ENCODE measurements at places on chromosomes 2 and 18.

DNA sequence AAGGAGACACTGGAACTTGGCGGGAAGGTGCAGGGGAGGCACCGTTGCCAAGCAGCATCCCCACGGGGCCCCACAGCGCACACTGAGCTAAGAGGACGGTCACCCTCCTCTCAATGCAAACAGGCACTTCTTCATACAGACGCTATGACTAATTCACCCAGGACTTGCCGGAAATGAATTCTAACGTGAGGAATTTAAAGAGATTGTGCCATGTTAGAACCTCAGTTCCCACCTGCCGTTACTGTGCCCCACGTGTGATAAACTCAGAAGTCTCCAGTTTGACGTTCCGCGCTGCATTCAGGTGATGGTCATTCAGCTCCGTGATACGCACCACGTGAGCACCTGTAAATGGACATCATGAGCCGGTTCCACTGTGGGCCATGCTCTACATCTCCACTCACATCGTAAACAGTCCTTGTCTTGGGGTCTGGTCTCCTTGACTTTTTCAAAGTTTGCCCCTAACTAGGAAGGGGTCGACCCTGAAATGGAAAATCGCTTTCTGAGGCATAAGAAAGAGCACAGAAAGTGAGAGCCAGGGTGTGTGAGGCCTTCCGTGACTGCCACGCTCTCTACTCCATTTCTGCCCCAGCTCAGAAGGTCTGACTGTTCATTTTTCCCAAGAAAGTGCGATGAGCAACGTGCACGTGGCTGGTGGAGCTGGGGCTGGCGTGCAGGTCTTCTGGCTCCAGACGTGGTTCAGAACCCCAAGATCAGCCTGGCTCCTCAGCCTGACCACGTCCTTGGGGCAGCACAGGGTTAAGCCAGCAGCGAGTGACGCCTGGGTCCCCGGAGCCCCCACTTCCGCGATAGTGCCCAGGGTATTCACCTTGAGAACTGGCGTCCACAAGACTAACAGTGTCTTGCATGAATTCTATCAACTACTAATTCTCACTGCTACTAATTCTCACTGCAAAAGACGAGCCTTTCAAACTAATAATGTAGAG is 35.1 kb downstream of the TMEM18 start:
- peak; percentile 51 for DNase-seq

- DNase-seq, result no peak
Measured at GRCh38 chr2:144201868-144202468, 318.0 kb downstream of the ZEB2 start.

DNA sequence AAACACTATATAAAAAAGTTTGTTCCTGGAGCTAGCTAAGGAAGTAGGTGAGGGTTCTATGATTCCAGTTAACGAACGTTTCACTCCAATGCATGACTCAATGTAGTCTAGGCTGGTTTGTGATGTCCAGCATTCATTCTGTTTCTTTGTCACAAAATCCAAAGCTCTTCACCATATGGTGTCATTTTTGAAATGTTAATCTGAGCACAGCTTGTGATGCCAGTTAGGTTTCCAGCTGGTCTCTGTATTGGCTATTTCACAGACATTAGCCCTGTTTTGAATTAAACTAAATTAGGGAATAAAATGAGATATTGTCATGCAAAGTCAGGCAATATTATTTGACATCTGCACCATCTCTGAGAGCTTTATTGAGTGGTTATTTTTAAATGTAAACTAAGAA is 159.4 kb downstream of the RBM43 start:
- DNase-seq, result no peak

DNA sequence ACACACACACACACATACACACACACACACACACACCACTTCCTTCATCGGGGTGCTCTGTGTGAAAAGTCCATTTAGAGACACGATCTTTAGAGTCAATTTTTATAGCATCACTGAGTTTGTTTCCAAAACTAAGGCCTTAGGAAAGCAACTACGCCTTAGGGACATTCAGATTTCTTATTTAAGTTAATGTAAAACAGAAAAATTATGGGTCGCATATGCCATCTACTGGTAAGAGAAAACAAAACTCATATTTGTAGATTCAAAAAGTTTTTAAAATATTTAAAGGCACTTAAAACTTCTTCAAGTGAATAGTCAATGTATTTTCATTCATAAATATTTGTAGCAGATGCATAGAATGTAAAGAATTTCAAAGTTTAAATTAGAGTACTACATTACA is 166.2 kb downstream of the ATAD2B start:
- no peak for DNase-seq

- no peak for DNase-seq
Measured at GRCh38 chr2:47903781-47904490, 2.4 kb downstream of the FBXO11 start.

GRCh38 chr2:110105183-110105582 is 10.4 kb downstream of the MALL start:
- DNase-seq, result no peak

GRCh38 chr2:199216253-199216652 is 241.5 kb downstream of the SATB2 start:
- DNase-seq, result no peak

GRCh38 chr2:207845202-207845864 is 75.6 kb upstream of the FZD5 start:
- DNase-seq, result no peak

DNA sequence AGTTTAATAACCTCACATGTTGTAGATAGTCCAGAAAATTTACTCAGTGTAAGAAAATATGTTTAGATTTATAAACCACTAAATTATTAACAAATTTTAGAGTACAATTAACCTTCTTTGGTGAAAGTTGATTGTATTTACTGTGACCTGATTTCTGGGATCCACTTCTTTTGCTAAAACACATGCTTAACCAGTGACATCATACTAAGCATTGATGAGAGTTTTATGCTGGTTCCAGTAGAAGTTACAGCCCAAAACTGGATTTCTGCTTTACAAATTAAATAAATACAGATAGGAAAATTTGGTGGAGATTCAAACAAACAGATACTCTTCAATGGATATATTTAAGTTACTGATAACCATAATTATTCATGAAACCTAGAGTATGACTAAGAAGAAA is 40.9 kb downstream of the RBBP8 start:
- no peak for DNase-seq

DNA sequence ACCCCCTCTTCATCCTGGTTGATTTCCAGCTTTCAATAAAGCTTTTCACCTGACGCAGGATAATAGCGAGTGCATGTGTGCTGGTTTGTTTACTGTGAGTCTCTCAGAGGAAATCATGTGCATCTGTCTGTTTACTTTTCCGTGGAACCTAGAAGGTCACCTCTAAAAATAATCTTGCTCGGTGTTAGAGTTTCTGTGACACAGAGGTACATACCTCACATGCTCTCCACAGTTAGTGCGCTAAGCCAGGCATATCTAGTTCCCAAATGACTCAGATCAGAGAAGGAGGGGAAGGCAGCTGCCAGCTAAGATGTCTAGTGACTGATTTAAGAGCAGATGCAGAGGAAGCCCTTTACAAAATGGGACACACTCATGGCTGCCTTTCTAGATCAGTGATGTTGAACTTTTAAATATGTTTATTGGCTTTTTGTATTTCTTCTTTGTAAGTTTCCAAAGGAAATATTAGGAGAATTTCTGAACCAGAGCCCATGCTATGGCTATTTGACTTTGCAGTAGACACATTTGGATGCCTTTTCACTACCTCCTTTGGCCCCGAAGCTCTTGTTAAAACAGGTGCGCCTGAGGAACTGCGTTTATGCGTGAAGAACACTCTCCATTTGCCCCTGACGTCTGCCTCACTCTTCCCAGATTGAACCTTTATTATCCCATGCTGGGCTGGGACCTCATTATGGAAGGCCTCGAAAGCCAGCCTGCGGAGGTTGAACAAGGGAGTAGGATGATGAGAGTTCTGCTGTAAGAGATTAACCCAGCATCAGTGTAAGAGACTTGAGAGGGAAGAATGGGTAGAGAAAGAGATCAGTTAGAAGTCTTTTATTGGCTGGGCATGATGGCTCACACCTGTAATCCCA is 145.6 kb downstream of the FAM161A start:
- DNase-seq, result no peak

GRCh38 chr2:7599462-7600258 is 682.4 kb downstream of the RNF144A start:
- no peak for DNase-seq

DNA sequence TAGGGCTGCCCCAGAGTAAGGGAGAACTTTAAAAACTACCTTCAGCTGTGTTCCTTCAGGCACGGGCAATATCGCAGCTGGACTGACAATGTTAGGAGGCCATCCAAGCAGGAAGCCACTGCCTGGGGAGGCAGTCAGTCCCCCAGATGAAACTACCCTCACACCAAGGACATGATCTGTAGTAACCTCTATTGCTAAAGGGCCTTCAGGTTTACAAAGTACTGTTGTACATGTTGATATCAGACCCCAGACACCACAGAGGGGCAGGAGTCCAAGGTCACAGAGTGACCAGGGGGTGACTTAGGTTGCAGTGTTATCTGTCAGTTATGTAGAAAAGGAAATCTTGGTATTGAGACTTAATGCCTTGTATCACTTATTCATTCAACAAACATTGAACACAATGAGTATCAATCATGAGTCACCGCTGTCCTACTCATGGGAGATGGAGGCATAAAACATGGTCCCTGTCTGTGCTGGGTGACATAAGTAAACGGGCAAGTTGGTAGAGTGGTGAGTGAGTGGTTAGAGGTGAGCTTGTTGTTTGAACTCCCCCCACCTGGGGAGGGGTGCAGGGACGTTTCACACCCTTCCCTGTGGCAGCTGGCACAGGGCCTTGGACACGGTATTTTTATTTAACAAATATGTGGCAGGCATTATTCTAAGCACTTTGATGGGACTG is 7.1 kb downstream of the CABLES1 start:
- DNase-seq, result no peak

- no peak for DNase-seq
Measured at GRCh38 chr2:159773426-159773825, 24.6 kb downstream of the CD302 start.

- peak; percentile 65 for DNase-seq
Measured at GRCh38 chr2:170818752-170819470, 2.2 kb downstream of the GAD1 start.

DNA sequence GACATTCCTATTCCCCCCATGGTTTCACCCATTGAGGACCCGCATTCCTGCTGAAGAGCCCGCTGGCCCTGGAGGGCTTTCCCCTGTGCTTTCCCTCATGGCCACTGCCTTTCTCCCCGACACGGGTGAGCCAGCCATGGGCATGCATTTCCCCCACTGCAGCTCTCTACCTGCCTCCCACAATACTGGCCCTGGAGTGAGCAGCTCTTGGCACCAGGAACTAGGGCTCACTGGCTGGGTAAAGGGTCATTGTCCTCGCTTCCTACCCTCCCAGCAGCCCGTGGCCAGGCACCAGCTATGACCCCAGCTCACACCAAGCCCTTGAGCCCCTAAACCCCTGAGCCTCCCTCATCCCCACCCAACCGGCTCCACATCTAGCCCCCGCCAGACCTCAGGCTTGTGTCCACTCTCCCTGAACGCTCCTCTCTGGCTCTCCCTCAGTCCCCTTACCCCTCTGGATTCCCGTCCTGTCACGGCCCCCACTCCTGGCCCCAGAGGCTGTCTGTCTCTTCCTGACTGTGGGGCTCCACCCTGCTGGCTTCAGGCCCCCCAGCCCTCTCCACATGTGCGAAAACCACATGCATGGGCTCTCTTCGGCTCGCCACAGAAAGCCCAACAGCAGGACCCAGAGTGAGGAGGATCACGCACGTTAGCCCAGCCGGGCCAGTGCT is 199.8 kb downstream of the ZFP36L2 start:
- DNase-seq, result no peak

DNA sequence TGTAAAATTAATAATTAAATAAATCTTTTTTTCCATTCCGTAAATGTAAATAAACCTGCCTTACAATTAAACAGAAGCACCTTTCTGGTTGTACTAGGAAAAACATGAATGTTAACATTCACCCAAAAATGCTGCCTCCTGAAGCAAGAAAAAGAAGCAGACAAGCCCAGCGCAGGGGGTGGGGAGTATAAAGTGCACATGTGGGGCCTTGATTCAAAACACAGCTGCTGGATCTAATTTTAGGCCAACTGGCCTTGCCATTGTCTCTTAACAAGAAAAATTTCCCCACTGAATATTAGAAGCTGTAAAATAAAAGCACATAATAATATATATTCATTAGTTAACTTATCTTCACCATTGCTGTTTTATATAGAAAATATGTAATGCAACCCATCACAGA is 28.3 kb downstream of the TCF4 start:
- no peak for DNase-seq

- DNase-seq, result no peak
Measured at GRCh38 chr2:204365811-204366210, 179.5 kb upstream of the PARD3B start.

GRCh38 chr2:106338043-106338442 is 130.2 kb downstream of the RGPD3 start:
- DNase-seq, result no peak

- no peak for DNase-seq
Measured at GRCh38 chr2:637406-637776, 39.8 kb downstream of the TMEM18 start.

DNA sequence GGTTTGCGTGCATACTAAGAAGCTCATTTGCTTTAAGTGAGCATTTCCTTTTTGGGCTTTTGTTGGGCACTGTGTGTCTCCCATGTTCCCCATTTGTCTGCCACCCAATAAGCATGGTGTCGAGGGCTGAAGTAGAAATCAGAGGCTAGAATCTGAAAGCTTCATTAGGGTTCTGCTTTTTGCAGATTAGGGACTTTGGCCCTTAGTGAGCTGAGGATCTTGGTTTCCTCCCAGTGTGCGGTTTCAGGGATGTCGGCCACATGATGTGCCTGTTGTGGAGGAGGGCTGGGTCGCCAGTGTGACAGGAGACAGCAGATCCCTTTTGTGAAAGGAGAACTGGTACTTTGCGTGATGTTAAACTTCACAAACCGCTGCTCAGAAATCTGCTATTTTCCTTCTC is 41.1 kb downstream of the PLEKHB2 start:
- DNase-seq, result no peak

- DNase-seq, result no peak
Measured at GRCh38 chr2:182713601-182714000, 2.5 kb upstream of the DNAJC10 start.
